K562 (cell line): ENCODE measurements at places on chromosomes 3 and 15.

DNA sequence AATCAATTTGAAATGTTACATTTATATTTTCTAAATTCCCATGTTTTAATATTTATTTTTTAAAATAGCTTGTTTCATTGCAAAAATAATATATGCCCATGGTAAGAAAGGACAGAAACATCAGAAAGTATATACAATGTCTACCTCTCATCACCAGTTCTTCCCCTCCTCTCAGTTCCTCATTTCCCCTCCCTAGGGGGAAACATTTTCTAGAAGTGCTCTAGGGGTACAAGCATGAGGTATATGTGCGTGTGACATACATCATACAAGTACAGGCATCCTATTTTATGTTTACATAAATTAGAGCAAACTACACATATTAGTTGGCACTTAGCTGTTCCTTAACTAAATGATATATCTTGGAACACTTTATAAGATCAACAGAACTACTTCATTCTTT, 189.3 kb upstream of the VEPH1 start:
- DNase-seq, result no peak

GRCh38 chr3:70840106-70840870, 527.9 kb upstream of the MDFIC2 start:
- DNase-seq, result no peak

DNA sequence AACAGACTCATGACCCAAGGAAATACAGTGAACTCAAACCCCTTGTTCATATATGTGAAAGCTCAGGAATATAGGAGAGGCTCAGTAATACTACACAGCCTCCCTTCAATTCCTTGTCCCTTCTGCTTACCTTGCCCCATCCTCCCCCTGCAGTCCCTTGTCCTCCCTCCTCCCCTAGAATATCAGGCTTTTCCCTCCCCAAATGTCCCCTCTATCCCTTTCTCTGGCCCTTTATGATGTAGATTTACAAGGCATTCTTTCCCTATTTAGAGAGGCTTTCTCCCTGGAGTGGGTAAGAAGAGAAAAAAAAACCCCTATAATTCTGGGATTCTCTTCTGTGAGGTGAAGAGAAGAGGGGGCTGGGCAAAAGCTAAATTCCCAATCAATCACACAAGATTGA, 64.9 kb upstream of the KBTBD8 start:
- no peak for DNase-seq

DNA sequence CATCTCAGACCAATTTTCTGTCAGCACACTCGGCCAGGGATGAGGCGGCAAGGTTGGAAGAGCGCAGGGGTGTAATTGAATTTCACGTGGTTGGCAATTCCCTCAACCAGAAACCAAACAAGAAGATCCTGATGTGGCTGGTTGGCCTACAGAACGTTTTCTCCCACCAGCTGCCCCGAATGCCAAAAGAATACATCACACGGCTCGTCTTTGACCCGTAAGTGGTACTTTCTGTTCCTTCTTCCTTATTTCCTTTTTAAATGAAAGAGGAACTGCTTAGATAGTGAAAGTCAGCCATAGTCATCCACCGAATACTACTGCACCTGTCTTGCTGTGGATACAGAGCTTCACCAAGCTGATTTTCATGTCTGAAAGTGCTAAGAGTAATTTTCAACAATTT, 60.1 kb downstream of the SGO1 start:
- no peak for DNase-seq

GRCh38 chr3:31862666-31863279, 118.3 kb downstream of the OSBPL10 start:
- no peak for DNase-seq

DNA sequence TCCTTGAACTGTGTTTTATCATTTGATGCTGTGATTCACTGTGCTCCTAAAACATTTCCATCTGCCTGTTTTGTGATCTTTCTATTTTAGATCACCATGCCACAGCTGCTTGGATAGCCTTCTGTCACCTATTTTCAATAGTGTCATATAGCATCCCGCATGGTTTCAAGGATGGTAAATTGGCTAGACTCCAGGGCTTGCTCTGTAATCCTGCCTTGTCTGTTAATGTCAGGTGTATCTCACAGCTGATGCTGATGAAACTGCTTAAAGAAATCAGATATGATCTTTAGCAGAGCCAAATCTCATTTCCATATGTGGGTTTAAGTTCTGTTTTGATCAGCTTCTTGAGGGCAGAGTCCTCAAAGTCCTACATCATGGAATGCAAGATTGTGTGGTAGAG, 182.2 kb downstream of the UBE2E2 start:
- DNase-seq, result no peak

- DNase-seq, result peak; percentile 21
These were observed 26.6 kb downstream of the ILDR1 start for GRCh38 chr3:121995161-121996137.

GRCh38 chr3:196554205-196554604, 14.1 kb downstream of the WDR53 start:
- no peak for DNase-seq

GRCh38 chr15:59587085-59587826, 24.3 kb upstream of the GCNT3 start:
- no peak for DNase-seq

GRCh38 chr3:72295276-72295961, 510.5 kb upstream of the PROK2 start:
- DNase-seq, result no peak

DNA sequence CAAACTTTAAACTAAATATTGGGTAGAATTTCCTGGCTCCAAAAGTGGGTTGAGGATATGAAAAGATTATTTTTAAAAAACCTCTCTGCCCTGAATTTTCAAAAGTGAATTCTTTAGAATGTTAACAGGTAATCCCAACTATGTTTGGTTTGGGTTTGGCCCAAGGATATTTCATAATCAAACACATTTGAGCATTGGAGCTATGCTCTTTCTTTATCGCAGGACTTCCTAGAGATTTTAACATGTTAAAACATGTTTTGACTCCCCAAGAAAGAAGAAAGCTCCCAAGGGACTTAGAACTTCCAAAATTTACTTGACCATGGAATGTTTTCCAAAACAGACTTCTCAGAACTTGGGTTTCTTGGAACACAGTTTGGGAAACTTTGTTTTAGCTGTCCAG, 75.6 kb upstream of the SYNPR start:
- no peak for DNase-seq

- no peak for DNase-seq
These were observed 46.8 kb upstream of the DPPA4 start for GRCh38 chr3:109384164-109384563.

- peak; percentile 10 for DNase-seq
These were observed 63.1 kb upstream of the MCTP2 start for GRCh38 chr15:94168250-94168649.

GRCh38 chr3:115785782-115786181, 162.5 kb downstream of the GAP43 start:
- DNase-seq, result no peak

DNA sequence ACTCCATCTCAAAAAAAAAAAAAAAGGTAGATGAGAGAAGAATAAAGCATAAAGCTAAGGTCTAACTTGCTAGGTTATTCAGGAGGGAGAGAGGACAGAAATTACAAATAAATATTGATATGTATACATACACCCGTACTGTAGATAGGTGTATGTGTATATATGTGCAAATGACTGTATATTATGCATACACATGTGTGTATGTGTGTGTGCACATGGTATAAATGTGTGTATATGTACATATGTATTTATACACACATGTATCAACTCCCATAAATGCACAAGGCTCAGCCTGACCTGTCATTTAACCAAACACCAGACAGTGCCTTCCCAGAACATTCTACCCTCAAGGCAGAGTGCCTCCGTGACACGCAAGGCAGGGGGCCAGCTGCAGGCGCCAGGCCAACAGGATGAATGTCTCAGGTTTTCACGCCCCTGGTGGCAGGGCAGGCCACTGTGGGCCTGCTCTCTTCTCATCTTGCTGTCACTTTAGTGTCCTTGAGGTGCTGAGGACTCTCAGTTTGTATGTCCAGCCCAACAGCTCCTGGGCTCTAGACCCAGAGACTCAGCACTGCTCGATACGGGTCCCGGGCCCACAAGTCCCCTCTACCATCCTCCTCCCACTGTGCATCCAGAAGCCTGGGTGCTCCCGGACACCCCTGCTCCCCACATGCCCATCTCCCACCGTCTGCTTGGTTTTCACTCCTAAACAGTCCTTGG, 40.4 kb downstream of the TM2D3 start:
- no peak for DNase-seq

- peak; percentile 39 for DNase-seq
These were observed 60.4 kb upstream of the TRPM1 start for GRCh38 chr15:31161951-31162350.

GRCh38 chr15:52552303-52552702, 16.5 kb downstream of the ARPP19 start:
- DNase-seq, result no peak

DNA sequence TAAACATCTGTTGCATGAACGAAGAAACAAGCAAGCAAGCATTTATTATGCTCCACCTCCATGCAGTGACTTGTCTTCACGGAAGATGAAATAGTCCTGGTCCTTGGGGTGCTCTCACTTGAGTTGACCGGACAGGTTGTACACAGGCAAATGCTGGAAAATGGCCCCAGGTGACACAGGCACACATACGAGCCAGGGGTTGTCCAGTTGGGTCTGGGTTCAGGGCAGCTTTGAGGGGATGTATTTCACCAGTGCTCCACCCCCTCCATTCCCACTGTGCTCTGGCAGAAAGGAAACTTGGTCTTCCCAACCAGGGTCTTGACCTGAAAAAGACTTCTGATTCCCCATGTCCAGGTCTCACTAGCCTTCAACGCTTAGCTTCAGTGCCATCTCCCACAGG, 48.3 kb upstream of the ITGA11 start:
- DNase-seq, result no peak

- no peak for DNase-seq
These were observed 619.9 kb downstream of the FOXP1 start for GRCh38 chr3:70963431-70964275.

DNA sequence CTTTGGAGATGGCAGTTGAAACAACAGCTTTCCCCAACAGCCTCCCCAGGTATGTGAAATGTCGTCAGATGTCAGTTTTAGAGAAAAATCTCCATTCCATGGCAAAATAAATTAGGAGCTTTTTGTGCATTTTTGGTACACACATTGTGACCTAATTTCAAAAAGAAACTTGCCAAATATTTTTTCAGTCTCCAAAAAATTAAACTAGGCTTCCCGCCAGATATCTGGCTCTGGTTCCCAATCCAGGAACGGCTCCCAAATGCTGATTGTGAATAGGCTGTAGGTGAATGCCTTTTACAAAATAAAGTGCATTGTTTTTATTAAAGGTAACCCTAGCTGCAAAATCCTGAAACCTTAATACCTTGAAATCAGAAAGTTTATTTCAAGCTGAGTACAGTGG, 10.9 kb downstream of the KCNAB1 start:
- DNase-seq, result no peak

- no peak for DNase-seq
These were observed 16.9 kb upstream of the PRKCI start for GRCh38 chr3:170205302-170205701.

- peak; percentile 15 for DNase-seq
These were observed 68.0 kb downstream of the FNDC3B start for GRCh38 chr3:172107403-172107802.

GRCh38 chr3:53671961-53672299, 174.3 kb downstream of the CHDH start:
- no peak for DNase-seq

DNA sequence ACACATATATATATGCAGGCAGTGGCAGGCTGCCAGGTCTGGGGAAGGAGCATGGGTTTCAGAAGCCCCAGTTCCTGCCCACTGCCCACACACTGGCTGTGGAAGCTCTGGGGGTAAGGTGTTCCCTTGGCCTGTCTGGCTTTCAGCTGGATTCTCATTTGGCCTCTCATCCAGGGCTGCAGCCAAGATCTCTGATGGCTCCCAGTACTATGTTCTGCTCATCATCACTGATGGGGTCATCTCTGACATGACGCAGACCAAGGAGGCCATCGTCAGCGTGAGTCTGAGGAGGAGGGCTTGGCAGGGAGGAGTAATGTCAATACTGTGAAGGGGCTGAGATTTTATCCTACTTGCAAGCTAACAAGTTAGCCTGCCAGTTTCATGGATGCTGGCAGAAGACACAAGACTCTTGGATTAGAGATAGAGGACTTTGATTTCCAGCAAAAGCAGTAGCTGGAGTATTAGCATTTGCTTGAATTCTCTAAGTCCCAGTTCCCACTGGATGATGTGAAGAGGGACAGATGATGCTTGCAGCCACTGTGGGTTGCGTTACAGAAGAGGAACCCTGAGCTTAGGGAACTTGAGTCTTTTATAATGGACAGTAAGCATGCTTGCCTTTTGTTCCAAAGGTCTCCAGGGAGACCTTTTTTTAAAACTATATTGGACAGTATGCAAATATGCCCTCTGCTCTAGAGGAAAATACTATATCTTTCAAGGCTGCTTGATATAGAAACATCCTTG, 5.6 kb upstream of the BRPF1 start:
- DNase-seq, result no peak

DNA sequence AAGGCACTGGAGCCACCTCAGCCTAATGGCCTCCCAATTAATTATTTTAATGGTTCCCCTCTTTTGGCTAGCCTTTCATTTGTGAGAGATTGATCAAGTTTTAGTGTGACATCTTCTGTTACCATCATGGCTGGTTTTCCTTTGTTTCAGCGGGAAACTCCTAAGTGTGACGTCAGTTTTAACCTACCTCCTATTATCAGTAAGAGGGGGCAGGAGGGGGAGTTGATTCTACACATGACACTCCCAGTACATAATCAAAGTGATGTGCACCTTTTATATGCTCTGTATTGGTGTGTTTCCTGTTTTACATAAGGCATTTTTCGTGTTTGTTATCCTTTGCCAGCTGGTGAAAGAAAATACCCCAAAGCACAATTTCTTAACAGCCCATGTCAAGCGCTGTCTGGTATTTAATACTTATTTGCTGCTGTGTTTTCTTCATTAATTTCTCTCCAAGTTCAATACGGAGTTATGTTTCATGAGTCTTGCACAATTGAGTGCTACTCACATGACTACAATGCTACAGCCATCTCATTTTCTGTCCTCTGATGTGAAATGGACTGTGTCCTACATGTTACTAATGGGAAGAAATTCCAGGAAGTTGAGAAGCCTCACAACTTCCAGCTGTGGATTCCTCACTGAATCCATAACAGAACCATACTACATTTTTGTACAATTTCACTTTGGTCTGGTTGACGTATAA, 52.2 kb upstream of the POLR2M start:
- DNase-seq, result no peak

DNA sequence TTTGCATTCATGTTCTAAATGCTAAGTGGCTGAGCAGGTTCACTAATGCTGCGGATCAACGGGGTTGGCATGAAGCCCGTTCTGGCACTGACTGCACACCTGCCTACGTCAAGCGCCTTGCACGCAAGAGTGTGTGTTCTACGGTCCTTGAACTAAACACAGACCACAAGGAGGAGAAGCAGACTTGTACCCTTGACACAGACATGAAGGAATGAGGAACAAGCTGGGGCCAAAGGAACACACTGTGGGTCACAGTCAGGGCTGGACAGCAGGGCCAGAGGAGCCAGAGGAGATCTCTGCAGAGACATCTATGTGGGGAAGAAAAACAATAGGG, 48.0 kb upstream of the LDHAL6B start:
- no peak for DNase-seq

GRCh38 chr15:70772402-70772801, 9.0 kb upstream of the UACA start:
- DNase-seq, result no peak

GRCh38 chr3:134627831-134628230, 23.0 kb downstream of the KY start:
- no peak for DNase-seq
